ENCODE measurements at places on chromosomes 5 and 9.

GRCh38 chr9:21287280-21287679 is 17.8 kb downstream of the IFNA5 start:
- no peak for DNase-seq

DNA sequence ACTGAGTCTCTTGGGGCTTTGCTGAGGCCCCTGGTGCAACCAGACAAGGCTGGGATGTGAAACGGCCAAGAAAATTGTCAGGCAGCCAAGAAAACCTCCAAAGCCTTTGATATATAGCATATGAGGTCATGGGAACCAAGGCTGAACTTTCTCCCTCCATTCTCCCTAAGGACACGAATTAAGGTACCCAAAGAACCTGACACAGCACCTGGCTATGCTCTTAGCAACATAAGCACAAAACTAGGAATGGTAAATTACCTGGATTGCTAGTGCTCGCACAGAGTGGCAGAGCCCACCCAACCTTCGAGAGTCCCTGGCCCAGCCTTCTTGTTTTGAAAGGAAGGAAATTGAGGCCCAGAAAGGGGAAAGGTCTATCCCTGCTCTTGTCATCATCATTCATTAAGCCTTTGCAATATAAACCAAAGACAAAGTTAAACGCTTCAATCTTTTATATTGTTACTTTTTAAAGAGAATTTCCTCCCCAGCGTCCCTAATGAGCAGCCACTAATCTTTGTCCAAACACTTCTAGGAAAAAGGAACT is 220.0 kb upstream of the NR4A3 start:
- DNase-seq = no peak

- DNase-seq = no peak
Measured at GRCh38 chr9:8424786-8425410, 625.3 kb upstream of the DMAC1 start.

DNA sequence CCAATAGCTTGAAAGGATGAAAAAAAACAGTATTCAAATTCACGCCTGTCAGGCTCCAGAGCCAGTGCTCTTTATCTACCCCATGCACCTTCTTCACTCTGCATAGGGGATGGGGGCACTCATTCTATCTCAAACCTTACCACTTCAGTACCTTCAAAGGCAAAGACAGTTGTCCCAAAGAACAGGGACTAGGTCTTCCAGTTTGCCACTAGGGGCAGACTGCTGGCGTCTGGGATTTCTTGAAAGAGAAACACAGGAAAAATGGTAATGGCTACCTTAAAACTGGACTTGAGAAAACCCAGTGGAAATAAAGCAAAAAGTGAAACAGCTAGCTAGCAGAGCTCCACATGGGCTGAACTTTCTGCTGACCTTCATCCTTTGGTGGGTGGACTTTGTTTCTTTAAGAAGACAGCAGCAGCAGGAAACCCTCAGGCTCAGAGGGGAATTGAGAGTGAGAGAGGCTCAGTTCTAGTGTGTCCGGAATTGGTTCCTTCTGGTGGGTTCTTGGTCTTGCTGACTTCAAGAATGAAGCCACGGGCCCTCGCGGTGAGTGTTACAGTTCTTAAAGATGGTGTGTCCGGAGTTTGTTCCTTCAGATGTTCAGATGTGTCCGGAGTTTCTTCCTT is 41.0 kb upstream of the SLC36A1 start:
- no peak for DNase-seq

- no peak for DNase-seq
Measured at GRCh38 chr9:133914442-133915342, 77.4 kb downstream of the VAV2 start.

DNA sequence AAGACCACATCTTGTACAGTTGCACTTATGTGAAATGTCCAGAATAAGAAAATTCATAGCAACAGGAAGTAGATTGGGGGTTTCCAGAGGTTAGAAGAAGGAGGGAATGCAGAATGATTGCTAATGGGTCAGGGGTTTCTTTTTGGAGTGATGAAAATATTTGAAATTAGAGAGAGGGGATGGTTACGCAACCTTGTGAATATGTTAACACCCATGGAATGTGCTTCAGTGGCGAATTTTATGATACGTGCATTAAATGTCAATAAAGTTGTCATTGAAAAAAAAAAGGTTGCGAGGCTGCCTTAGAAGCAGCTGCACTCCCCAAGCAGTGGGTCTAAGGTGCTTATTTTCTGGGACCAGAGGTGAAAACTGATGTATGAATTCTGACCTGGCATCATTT is 64.4 kb upstream of the SUB1 start:
- no peak for DNase-seq

DNA sequence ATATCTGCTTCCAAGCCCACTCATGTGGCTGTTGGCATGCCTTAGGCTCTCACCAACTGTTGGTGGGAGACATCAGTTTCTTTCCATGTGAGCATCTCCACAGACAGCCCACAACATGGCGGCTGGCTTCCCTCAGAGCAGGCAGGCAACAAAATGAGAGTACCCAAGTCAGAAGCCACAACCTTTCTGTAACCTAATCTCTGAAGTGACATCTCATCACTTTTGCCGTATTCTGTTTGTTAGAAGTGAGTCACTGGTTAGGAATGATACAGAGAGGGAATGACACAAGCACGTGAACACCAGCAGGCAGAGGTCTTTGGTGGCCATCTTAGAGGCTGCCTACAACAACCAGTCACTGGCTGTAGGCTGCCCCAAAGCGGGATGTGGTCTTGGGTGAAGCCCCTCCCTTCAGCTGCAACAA is 88.6 kb upstream of the RASGRF2 start:
- DNase-seq = no peak

DNA sequence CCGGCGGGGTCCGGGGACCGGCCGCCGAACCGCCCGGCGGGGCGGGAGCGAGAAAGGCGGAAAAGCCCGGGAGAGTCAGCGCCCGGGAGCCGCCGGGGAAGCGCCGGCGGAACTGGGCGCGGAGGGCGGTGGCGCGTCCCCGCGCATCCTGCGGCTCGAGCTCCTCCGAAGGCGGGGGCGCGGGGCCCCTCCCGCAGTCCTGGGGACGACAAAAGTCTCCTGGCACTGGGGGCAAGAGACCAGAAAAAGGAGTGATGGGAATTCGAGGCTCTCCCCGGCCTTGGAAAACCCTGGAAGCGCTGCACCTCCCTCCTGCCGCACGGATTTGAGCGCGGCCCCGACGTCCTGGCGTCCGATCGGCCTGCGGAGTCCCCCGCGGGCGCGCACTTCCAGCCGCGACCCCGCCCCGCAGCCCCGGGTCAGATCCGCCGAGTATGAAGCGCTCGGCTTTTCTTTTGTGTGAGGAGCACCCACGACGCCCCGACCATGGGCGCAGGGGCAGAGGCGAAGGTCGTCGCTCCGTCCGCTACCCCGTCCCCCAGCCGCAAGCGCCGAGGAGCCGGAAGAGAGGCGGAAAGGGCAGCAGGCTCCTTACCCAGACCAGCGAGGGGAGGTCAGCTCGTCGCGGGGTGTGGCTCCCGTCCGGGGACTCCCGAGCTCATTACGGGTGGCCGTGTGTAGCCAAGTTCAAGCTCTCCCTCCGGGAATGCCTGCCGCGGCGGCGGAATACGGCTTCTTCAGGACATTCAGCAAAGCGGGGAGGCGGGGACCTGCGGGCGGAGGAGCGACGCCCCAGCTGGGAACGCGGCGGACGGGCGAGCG is at the start of gene EPB41L4A:
EPB41L4A (minus strand) TSS at position 114 of the 822 bp plus-strand sequence. CDS start 238 bp downstream, outside the sequence.
- no peak for DNase-seq

- DNase-seq = no peak
Measured at GRCh38 chr9:122672481-122672880, 2.4 kb upstream of the OR1L3 start.

DNA sequence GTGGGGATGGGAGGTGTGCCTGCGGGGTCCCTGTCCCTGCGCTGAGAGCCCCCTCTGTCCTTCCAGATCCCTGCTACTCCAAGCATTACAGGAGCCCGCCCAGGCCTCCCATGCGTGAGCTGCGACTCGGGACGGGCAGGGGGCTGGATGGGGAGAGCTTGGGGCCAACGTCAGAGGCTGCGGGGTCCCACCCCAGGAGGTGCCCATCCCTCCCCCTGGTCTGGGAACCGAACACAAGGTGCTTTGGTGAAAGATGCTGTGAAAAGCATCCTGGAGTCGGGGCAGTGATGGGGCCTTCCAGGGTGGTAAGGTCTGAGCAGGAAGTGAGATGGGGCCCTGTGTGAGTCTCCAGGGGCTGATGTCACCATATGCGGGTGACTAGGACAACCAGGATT is 2.7 kb downstream of the LCN9 start:
- DNase-seq = no peak

- DNase-seq = no peak
Measured at GRCh38 chr5:135265497-135266302, 133.3 kb downstream of the MACROH2A1 start.

DNA sequence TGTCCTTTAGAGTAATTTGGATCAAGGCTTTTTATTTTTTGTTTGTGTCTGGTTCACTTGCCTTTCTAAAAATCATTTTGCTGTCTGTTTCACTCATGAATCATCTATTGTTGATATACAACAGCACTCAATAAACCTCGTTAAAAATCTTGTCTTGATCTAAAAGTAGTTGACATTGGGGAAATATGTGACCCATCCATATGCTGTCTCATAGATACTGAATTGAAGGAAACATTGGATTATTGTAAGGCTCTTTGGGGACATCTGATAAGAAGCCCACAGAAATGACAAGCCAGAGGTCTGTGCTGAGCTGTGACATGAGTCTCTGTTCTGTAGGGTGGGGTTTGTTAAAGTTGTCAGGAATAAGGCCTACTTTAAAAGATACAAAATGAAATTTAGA is 208.0 kb downstream of the PDZD2 start:
- no peak for DNase-seq

- no peak for DNase-seq
Measured at GRCh38 chr5:74372502-74373064, 267.9 kb downstream of the ENC1 start.

- DNase-seq = no peak
Measured at GRCh38 chr5:134247428-134248224, 21.8 kb upstream of the PPP2CA start.

- no peak for DNase-seq
Measured at GRCh38 chr5:109645707-109646192, 44.0 kb upstream of the MAN2A1 start.

DNA sequence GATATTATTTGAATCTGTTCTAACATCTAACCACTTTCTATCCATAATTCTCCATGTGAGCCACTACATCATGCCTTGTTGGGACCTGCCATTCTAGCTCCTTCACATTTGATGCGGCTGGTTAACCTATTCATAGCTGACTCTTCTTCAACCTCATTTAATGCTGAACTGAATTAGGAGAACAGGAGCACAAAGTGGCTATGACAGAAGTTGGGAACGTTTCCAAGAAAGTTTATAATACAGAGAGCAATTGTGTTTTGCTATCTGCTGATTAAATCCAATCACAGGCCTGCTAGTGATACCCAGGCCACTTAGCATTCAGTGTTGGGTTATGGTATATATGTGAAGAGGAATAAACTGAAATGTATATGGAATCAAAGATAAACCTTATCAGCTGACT is 440.3 kb downstream of the PTPRD start:
- DNase-seq = no peak

DNA sequence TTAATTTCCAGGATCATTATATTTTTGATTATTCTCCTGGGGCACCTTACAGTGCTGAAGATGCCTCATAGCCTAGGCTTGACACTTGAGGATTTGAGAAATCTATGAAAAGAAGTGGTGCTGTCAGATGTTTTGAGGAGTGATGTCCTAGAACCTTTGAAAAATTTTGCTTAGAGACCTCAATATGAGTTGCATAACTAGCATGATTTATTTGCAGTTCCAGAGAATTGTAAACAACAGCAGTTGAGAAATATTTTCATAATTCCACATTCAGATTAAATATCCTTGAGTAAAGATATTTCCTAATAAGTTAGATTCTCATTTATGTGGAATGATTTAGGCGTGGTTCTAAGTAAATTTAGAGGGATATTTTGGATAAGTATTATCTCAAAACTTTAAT is 225.8 kb downstream of the ADAMTSL1 start:
- no peak for DNase-seq

DNA sequence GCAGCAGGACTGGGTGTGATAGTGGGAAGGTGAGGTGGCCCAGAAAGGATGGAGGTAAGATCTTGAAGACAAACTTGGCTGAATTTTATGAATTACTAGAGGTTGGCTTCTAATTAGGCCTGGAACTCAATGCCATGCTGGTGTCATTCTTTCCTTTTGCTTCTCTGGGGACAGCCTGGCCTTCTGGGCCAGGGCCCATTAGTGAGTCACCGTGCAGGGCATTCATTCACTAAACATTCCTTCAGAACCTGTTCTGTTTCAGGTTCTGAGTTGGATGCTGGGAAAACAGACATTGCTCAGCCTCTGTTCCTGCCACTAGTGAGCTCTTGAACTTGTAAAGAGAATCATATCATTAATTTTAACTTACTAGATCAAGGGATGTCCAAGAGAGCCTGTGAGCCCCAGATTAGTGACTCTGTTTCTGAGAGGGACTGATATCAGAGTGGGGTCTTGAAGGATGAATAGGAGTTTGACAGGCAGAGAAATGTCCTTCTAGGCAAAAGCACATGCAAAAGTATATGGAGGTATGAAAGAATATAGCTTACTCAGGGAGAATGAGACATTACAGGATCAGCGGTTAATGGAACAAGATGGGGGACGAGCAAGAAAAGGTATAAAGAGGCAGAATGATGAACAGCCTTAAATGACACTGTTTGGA is 66.5 kb downstream of the LHX2 start:
- no peak for DNase-seq

DNA sequence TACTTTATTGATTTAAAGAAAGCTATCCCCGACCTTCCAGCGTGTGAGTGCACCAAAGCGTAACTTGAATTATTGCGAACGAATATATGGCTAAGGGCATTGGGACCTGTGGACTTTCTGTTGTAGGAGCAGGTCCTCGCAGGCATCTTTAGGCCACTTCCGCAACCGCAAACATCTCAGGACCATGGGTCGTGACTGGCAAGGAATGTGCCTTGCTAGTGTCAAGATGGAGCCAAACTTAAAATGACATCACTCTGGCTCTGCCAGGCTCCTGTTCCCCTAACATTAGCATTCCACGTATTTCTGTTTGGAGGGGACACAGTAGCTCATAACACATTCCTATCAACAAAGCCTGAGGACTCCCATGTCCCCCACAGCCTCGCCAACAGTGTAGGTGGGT is 44.1 kb upstream of the OLFM1 start:
- DNase-seq = no peak

- no peak for DNase-seq
Measured at GRCh38 chr5:54063817-54064216, 246.6 kb downstream of the ARL15 start.

DNA sequence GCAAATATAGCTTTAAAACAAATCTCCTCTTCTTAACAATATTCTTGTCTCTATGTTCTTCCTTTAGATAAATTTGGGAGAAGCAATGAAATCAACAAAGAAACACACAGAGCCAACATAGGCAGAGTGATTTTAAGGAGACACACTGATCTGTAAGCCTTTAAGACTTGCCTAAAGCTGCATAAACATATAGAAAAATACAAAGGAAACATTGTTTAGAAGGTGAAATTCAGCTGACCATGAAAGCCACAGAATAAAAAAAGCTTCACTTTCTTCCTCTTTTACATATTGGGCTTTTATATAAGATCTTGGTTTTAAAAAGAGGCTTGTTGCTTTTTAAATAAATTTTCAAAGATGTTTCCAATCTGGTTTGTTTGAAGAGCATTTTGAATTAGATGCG is 1277.5 kb downstream of the EFNA5 start:
- no peak for DNase-seq

GRCh38 chr9:8649160-8649559 is 849.6 kb upstream of the DMAC1 start:
- DNase-seq = no peak

Measured in CD4-positive, alpha-beta T cell treated with Interleukin-17A for 1 hour (primary cell).